ENCODE measurements at places on chromosomes 1 and 21. TPM values are rescaled to one million over a fixed set of nuclear protein-coding genes. Genes with fewer than 3 reads are reported as not detected.

DNA sequence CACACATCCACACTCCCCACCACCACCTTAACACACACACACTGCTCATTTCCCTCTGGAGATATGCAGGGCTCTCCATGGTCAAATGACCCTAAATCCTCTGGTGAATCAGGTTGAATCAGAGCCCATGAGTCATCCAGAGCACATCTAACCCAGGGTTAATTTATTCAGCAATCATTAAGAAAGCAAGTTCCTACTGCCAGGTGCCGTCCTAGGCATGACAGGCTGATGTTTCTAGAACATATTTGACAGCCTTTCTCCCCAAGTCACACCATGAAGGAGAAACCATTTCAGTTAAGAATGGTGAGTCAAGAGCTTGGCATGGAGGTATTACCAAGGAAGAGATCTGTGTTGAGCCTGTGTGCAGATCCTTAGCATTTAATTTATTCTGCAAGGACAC, 194.3 kb upstream of the CAMK1G start:
- DNase-seq: no peak

GRCh38 chr1:233904633-233905415, at the start of gene SLC35F3:
Gene SLC35F3 (plus strand): TSS chr1:233904676.
- DNase-seq: peak; percentile 27

DNA sequence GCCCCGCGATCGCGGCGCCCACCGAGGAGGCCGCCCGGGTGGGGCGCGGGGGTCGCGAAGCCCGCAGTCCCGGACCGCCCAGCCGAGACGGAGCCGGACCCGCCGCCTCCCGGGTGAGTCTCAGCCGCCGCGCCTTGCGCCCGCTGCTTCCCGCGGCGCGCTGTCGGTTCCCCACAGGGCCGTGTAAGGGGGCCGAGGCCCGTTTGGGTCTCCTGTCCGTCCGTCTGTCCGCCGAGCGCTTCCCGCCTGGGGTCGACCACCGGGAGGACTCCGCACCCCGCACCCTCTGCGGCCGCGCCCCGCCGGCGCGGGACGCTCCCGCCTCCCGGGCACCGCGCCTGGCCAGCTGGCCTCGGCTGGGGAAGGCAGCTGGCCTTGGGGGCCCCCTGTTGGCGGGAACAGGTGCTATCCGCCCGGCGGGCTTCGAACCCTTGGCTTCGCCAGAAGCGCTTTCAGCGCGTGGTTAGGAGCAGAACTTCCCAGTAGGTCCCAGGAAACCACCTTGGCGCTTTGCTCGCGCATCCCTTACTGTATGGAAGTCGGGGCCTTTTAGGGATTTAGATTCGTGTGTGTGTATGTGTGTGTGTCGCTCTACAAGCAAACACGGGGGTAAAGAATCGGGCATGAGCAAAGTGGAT, 414 bp downstream of the TMEM51 start:
- DNase-seq: peak; percentile 42

DNA sequence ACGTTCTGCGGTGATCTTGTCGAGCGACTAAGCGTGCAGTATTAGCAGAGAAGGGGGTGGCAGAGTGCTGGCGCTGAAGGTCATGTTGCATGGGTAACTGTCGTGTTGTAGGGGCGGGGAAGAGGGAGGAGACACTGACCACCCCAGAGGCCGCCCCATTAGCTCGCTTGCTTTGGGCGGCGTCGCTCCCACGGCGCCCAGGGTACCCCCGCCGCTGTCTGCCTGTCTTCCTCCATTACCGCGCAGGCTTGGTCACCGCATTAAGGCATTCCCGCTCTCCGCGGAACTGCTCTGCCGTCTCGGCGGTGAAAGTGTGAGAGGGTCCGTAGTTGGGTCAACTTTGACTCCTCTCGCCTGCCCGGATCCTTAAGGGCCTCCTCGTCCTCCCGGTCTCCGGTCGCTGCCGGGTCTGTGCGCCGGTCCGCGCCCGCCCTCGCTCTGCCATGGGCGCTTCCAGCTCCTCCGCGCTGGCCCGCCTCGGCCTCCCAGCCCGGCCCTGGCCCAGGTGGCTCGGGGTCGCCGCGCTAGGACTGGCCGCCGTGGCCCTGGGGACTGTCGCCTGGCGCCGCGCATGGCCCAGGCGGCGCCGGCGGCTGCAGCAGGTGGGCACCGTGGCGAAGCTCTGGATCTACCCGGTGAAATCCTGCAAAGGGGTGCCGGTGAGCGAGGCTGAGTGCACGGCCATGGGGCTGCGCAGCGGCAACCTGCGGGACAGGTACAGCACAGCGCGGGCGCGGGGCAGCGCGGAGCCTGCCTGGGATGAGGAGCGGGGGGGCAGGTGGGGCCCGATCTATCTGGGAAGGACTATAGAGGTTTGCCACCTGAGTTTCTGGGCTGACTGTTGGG, at the start of gene MTARC2:
MTARC2 (plus strand) TSS at position 234 of the 846 bp plus-strand sequence; CDS start at position 444, 210 bp downstream.
- DNase-seq: peak; percentile 16

The DBT gene
- total RNA-seq: 12.9 TPM
